ENCODE measurements at places on chromosomes 6 and 20.

- peak; percentile 86 for DNase-seq
Measured at GRCh38 chr6:30101444-30102413, 11.2 kb downstream of the TRIM31 start.

DNA sequence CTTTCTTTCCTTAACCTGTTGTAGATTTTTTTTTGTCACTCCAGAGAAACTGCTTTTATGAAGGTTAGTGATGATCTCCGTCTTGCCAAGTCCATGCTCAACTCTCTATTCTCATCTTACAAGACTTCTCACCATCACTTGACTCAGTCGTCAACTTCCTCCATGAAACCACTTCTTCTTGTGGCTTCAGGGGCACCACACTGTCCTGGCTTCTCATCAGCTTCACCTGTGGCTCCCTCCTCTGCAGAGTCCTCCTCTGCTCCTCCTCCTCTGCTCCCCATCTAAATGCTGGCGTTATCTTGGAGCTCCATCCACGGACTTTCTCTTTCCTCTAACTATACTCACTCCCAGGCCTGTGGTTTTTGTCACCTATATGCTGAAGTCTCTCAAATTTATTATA is 187.5 kb downstream of the BACH2 start:
- DNase-seq, result no peak

DNA sequence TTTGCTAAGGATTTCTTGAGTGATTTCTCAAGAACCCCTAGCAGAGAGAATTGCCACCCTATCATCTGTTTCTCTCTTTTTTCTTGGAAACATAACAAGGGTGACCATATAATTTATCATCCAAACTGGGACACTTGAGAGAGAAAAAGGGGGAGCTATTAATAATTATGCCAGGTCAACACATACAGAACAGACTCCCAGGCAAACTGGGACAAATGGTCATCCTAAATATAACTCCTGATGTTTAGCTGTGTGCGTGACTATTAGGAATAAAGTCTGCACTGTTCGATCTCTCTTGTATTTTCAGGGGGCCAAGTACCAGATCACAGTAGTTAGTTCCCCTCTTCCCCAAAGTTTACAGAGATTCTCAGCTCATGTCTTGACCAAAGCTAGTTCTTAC is 11.7 kb upstream of the HS3ST5 start:
- no peak for DNase-seq

DNA sequence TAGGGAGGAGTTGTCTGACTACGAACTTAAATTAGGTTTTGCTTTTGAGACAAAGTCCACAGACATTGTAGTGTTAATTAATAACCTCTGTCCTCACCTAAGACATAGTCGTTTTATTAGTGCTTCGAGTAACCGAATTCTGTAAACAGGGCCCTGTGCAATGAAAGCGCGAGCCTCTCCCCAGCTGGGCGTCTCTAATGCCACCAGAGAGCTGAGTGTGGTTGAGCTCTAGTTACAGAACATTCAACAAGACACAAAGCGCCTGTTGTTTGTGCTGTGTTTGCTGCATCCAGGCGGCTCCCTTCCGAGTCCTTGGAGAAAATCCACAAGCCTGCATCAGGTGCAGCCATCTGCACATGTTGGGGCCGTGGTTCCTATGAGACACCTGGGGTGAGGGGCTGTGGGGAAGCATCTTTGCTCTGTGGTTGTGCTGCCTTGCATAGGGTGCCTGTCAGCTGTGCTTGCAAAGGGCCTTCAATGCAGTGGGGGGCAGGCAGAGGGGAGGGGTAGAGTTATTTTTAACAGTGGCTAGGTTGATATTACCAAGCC is 63.9 kb downstream of the CD164 start:
- no peak for DNase-seq

- DNase-seq, result no peak
Measured at GRCh38 chr6:170575250-170575649, 9.2 kb downstream of the PDCD2 start.

GRCh38 chr6:118704915-118705314 is 53.5 kb upstream of the CEP85L start:
- no peak for DNase-seq

DNA sequence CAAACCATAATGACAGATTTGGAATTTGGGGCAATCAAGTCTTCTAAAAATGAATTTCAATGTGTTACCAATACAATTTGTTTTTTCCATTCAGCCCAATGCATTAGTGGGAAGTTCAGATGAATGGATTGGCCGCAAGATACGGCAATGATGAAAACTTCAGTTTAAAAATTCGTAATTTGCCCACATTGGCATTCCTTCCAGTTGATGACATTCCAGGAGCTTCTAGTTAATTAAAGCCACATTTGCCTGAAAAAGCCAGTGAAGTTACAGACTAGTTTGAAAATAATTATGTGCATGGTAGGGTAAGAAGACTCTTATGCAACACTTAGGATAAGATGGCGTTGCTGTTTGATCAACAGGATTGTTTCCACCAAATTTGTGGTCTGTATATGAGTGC is 46.2 kb downstream of the NHLRC1 start:
- DNase-seq, result no peak

GRCh38 chr6:33339193-33339592 is 21.6 kb upstream of the ZBTB22 start:
- DNase-seq, result no peak

GRCh38 chr20:57440678-57441509 is 49.7 kb downstream of the RBM38 start:
- no peak for DNase-seq

GRCh38 chr6:39377539-39377950 is 55.0 kb upstream of the KCNK16 start:
- peak; percentile 76 for DNase-seq

DNA sequence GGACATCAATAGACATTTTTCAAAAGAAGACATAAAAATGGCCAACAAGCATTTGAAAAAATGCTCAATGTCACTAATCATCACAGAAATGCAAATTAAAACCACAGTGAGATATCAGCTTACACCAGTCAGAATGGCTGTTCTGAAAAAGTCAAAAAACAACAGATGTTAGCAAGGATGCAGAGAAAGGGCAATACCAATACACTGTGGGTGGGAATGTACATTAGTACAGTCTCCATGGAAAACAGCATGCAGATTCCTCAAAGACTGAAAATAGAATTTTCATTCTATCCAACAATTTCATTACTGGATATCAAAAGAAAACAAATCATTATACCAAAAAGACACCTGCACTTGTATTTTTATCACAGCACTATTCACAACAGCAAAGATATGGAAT is 85.3 kb downstream of the DCDC2 start:
- no peak for DNase-seq

DNA sequence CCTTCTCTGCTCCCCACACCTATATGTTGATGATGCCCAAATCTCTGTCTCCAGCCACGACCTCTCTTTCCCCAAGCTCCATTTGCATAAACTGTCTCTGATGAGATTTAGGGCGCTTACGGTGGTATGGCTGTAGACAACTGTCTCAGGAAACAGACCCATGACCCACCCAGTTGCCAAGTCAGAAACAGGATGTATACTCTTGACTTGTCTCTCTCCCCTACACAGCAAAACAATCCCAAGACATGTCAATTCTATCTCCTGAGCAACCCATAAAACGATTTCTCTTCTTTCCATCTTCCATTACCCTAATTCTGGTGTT is 13.9 kb downstream of the GNL1 start:
- no peak for DNase-seq

DNA sequence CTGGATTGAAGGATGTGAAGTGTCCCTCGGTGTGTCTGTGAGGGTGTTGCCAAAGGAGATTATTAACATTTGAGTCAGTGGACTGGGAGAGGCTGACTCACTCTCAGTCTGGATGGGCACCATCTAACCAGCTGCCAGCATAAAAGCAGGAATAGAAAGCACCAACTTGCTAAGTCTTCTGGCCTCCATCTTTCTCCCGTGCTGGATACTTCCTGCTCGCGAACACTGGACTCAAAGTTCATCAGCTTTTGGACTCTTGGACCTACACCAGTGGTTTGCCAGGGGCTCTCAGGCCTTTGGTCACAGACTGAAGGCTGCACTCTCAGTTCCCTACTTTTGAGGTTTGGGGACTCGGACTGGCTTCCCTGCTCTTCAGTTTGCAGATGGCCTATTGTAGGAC is 220.3 kb upstream of the LRFN2 start:
- no peak for DNase-seq

- no peak for DNase-seq
Measured at GRCh38 chr6:164210323-164210722, 795.8 kb downstream of the QKI start.

DNA sequence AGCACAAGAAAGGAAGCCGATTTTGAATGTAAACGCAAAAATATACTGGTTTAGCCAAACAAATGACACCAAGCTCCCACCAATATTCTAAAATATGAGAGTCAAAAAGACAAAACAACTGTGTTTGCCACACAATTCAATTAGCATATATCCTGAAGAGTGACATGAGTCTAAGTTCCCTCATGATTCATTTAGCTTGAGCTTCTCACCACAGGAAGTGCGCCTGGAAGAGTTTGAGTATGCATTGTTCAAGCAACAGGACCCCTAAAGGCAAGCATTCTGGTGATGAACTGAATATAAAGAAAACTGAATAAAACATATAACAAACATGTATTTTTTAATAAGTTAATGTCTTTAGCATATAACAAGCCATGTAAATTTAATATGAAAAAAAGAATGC is 115.2 kb upstream of the RUNX2 start:
- no peak for DNase-seq

DNA sequence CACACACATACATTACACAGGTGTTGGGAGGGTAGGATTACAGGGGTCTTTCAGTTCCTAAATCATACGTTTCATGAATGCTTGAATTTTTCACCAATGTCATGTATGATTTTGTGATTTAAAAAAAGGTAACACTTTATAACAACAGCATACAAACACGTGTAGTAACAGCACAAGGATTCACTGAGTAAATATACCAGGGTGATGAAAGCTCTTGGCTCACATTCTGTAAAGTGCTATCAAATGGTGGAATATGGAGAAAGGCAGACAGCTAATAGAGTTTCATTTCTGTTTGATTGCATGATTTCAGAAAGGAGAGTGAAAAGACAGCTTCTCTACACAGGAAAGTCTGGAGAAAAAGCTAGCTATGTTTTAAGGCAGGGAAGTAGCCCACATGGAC is 231.9 kb downstream of the CD83 start:
- DNase-seq, result no peak

DNA sequence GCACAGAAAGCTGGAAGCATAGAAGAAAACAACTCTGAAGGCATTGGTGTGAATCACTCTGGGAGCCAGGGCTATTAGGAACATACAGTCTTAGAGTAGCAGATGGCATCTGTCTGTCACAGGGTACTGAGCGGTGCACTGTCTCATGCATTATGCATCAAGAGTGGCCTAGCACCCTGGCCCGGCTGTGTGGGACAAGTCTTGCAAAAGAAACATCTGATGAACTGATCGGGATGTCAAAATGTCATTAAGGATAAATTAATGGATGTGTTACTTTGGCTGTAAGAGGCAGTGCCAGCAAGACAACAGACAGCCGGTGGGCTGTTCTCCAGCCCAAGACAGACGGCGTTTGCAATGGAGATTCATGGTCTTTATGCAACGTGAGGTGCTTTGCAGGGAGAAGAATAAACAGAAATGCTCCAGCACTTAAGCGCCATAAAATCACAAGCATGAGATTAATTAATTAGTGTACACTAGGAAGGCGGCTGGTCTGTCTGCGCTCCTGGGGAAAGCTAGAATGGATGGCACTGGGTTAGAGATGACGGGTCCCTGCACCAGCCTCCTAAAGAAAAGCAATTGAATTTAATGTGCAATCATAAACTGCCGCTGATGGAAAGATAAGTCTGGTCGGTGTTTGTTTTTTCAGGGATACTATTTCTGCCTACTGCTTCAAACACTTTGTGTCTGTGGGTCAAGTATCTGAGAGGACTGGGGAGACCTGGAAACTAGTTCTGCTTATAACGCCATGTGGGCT is 600.6 kb upstream of the CHD6 start:
- no peak for DNase-seq

DNA sequence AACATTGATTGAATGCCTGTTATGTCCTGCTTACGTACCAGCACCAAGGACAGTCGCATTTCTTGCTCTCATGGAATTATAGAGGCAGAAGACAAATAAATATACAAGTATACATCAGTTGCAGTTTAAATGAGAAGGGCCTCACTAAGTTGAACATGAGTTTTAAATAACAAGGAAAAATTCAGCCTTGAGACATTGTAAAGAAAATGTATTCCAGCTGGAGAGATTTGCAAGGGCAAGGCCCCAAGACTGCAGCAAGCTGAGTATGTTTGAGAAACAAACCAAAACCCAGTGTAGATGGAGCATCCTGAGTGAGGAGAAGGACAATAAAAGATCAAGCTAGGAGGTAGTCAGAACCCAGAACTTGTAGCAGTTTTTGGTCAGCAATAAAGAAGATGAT is 123.2 kb upstream of the BMP5 start:
- DNase-seq, result no peak

- DNase-seq, result no peak
Measured at GRCh38 chr6:87993356-87993755, 54.3 kb upstream of the SPACA1 start.

GRCh38 chr6:15145821-15146220 is 100.0 kb upstream of the JARID2 start:
- DNase-seq, result no peak

DNA sequence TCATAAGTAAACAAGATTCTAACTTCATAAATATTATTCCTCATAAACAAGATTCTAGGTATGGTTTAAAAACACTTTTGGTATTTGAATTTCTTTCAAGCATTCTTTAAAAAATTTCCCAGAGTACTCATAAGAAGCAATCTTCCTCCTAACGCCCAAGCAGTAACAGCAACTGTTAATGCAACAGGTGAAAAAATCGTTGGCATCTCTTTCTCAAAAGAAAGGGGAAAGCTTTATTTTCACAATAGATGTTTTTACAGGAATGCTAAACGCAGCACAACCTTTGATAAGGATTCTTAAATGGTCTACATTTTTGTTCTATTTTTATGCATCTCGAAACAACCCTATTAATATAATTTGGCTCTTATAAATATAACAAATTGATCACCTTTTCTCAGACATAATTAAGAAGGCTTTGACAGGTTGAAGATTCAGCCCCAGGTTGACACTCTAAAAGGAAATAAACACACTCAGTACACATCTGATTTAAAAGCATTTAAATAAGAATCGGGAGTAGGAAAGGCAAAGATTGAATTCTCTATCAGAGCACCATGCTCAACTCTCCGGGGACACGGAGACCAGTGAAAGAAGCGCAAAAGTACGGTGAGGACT is 634 bp downstream of the AHI1 start:
- no peak for DNase-seq

- no peak for DNase-seq
Measured at GRCh38 chr6:125819535-125820326, 29.0 kb downstream of the NCOA7 start.

GRCh38 chr6:27334141-27334540 is 22.1 kb upstream of the POM121L2 start:
- no peak for DNase-seq

DNA sequence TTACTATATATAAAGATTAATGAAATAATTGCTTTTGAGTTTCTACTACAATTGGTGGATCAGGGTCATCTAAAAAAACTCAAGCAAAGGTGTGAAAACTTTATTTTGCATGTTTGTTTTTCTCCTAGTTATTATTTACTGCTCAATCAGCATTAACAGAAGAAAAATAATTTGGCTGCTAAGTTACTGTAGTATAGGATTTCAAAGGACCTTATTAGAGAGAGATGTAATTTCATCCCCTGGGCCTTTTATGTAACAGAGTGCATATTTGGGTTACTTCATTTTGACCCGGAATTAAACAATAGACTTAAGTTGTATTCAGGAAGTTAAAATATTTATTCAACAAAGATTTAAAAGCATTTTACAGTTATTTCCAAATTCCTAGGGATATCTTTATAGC is 49.8 kb downstream of the EYA4 start:
- no peak for DNase-seq

All from urothelium cell line (cell line).